Gastrocnemius medialis (tissue), 4 donors: ENCODE measurements at places on chromosomes 3 and 15. TPM values are rescaled to one million over a fixed set of nuclear protein-coding genes. Genes with fewer than 3 reads are reported as not detected.
A peak's percentile ranks its signal among the peaks of the same experiment; 100 is the strongest.

Gene SPATA12
- total RNA-seq, result not detected

Gene GCSAM
- total RNA-seq, result not detected

Gene RNF7
- 92.1 TPM for total RNA-seq

Gene ABI3BP
- total RNA-seq, result 21.8 TPM

Gene THSD4
- total RNA-seq, result 0.35 TPM

Gene XRN1
- total RNA-seq, result 41.8 TPM

GRCh38 chr3:73451301-73451944 lies 173.3 kb downstream of the PDZRN3 start:
- no peak for DNase-seq
- no peak overlapping the region for H3K27ac ChIP-seq
- H3K4me1 ChIP-seq, result peaks cover 18% of the 10 kb centered on the region
- H3K4me3 ChIP-seq, result no peak overlapping the region

DNA sequence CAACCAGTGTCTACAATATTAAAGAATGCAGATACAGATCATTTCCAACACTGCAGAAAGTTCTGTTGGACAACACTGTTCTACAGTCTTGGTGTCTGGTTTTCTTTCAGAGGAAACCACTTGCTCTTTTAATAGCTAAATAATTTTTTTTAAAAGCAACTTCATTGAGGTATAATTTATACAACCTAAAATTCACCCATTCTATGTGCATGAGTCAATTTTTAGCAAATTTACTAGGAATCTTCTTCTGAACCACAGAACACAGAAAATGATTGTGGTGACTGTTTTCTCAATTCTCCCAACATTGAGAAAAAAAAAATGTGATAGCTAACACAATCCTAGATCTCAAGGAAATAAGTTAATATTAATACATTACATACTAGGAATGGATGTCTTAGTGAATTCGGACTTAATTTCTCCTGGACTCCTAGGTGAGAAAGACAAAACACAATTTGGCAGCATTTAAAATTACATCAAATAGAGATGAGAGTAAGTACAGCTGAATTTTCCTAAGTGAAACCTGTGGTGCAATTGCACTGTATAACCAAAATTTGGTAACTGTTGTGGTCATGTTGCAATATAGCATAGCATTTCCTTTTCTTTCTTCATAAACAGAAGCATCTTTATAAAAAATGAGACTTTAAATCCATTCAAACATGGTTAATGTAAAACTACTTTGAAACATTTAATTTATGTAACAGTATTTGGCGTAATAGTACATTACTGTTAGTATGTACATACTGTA lies 15.3 kb upstream of the PLCL2 start:
- H3K4me1 ChIP-seq, result peaks cover 25% of the 10 kb centered on the region
- H3K4me3 ChIP-seq, result no peak overlapping the region
- peak overlapping the region; percentile 38 for H3K27ac ChIP-seq
- no peaks in the 10 kb centered on the region for H3K27me3 ChIP-seq

DNA sequence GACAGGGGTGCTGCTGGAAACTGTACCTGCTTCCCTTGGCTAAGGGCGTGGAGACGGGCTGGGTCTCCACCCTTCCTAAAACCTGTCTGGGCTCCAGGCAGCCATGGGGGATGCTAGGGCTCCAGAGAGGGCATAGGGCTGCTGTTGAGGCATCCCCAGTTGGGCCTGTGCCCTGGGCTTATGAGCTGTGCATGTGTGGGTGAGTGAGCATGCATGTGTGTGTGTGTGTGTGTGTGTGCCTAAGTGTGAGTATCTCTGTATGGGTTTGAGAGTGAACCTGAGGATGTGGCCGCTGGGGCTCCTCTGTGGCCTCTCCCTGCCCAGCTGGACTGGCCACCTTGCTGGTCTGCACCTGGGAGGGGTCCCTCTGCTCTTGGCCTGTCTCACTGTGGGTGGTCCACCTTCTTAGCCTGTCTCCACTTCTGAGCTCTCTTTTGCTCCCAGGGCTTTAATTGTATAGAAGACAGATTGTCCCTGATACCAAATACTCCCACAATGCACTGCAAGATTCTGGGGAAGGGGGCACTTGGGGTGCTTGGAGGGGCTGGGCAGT lies 11.9 kb upstream of the TMEM115 start:
- no peaks in the 10 kb centered on the region for H3K36me3 ChIP-seq
- H3K27me3 ChIP-seq, result no peaks in the 10 kb centered on the region
- H3K27ac ChIP-seq, result no peak overlapping the region

- DNase-seq, result no peak
- H3K4me1 ChIP-seq, result no peaks in the 10 kb centered on the region
- no peaks in the 10 kb centered on the region for H3K27me3 ChIP-seq
- no peak overlapping the region for H3K4me3 ChIP-seq
- H3K36me3 ChIP-seq, result no peaks in the 10 kb centered on the region
- no peak overlapping the region for H3K27ac ChIP-seq
These were observed 25.5 kb upstream of the APOD start for GRCh38 chr3:195609229-195609628.

- H3K27ac ChIP-seq, result no peak overlapping the region
- H3K27me3 ChIP-seq, result no peaks in the 10 kb centered on the region
- no peak for DNase-seq
- no peaks in the 10 kb centered on the region for H3K4me1 ChIP-seq
- no peaks in the 10 kb centered on the region for H3K36me3 ChIP-seq
- H3K4me3 ChIP-seq, result no peak overlapping the region
These were observed 47.3 kb downstream of the PLSCR2 start for GRCh38 chr3:146421819-146422759.

- no peak overlapping the region for H3K4me3 ChIP-seq
- no peak overlapping the region for H3K27ac ChIP-seq
- no peak for DNase-seq
- no peaks in the 10 kb centered on the region for H3K27me3 ChIP-seq
- H3K4me1 ChIP-seq, result peaks cover 3% of the 10 kb centered on the region
These were observed 53.0 kb upstream of the GYG1 start for GRCh38 chr3:148938306-148938705.

DNA sequence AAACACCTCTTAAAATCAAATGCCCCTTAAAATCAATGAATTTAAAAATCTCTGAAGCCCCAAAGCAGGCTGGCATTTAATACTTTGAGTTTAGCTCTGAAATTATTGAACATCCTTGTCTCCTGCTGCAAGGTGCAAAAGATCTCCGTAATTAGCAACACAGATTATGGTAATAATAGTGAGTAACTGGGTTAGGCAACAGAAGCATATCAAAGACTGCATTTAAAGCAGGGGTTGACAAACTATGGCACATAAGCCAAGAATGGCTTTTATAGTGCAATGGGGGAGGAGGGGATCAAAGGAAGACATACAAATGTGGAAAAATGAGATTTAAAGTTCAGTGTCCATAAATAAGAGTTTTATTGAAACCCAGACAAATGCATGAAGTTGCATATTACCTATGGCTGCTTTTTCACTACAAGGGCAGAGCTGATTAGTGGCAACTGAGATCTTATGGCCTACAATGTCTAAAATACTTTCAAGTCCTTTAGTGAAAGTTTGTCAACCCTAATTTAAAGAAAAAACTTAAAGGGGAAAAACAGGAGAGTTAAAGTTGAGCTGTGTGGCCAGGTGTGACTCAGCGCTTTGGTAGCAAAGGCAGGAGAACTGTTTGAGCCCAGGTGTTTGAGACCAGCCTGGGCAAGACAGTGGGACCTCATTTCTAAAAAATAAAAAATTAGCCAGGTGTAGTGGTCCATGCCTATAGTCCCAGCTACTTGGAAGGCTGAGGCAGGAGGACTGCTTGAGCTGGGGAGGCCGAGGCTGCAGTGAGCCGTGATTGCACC lies 157.6 kb downstream of the TBL1XR1 start:
- DNase-seq, result no peak
- peak overlapping the region; percentile 70 for H3K27ac ChIP-seq
- no peak overlapping the region for H3K4me3 ChIP-seq
- no peaks in the 10 kb centered on the region for H3K36me3 ChIP-seq
- peaks cover 42% of the 10 kb centered on the region for H3K4me1 ChIP-seq
- no peaks in the 10 kb centered on the region for H3K27me3 ChIP-seq

GRCh38 chr3:195543500-195544229 lies 540 bp upstream of the PPP1R2 start:
- no peak for DNase-seq
- peak overlapping the region; percentile 99 for H3K27ac ChIP-seq
- no peaks in the 10 kb centered on the region for H3K36me3 ChIP-seq

DNA sequence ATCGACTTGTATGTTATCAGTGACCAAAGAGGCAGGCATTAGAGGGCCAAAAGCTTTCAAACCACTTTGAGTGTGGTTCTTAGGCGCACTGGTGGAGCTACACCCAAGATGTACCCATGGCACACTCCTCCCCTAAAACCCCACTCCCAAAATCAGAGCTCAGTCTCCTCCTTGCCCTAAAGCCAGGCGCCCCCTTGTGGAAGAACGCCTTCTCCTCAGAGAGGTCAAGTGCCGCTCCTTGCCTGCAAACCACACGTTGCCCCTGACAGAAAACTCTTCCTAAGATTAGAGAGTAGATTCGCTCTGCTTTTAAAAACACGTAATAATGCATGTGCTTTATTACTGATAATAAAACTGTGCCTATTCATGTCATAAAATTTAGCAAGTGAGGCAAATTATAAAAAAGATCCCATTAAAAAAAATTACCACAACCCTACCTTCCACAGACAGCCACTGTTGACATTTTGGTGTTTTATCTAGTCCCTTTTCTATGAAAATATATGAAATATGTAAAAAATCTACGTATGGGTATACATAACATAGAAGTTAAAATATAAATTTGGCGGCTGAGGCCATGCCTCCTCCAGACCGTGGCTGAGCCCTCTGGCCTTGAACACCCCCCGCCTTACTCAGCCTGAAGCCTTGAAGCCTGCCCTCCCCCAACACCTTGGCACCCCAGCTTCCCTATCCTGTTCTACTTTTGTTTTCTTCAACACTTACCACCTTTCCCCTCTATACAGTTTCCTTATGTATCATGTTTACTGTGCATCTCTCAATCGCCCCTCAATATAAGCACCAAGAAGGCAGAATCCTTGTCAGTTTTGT lies 33.5 kb downstream of the BCL2L10 start:
- no peak overlapping the region for H3K27ac ChIP-seq
- H3K27me3 ChIP-seq, result no peaks in the 10 kb centered on the region
- H3K36me3 ChIP-seq, result no peaks in the 10 kb centered on the region

- H3K4me3 ChIP-seq, result no peak overlapping the region
- DNase-seq, result no peak
- H3K27me3 ChIP-seq, result no peaks in the 10 kb centered on the region
- no peaks in the 10 kb centered on the region for H3K4me1 ChIP-seq
These were observed 102.6 kb downstream of the GMPS start for GRCh38 chr3:155972885-155973584.

GRCh38 chr3:60076331-60076730 lies 1026.5 kb upstream of the CFAP20DC start:
- no peaks in the 10 kb centered on the region for H3K36me3 ChIP-seq
- no peaks in the 10 kb centered on the region for H3K27me3 ChIP-seq
- DNase-seq, result no peak
- no peak overlapping the region for H3K4me3 ChIP-seq
